ENCODE measurements at places on chromosomes 4 and X. TPM values are rescaled to one million over a fixed set of nuclear protein-coding genes. Genes with fewer than 3 reads are reported as not detected.

DNA sequence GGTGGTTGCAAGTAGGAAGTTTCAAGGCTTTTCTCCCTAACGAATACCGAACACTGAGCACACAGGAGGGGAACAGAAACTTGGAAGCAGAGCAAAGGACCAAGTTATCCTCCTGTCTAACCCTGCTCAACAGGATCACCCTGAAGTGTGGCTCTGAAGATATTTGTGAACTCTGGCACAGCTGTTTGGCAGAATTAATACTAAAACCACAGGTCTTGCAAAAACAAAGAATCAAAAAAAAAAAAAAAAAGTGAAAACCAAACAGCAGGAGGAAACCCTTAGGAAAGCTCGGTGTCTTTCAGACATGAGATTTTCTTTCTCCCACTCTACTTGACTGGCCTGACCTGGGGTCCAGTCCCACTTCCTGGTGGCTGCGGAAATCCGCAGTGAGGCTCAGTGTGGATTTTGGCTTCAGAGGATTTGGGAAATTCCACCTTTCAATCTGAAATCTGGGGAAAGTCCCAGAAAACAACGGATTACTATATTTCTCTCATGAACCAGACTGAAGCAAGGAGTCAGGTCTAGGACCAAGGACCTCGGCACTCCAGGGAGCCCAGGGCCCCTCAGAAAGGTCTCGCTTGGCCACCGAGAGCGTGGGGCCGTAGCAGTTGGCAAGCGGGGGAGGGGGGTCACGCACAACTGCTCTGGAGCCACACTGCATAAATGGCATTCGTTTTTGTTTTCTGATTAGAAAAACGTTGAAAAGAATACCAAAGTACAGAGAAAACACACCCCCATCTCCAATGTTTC is 867 bp downstream of the TIFA start:
- no peak for DNase-seq
- H3K36me3 ChIP-seq = no peaks in the 10 kb centered on the region
- H3K4me1 ChIP-seq = peaks cover 50% of the 10 kb centered on the region
- H3K27me3 ChIP-seq = no peaks in the 10 kb centered on the region
- peak overlapping the region; percentile 85 for H3K27ac ChIP-seq
- peak overlapping the region; percentile 95 for H3K4me3 ChIP-seq

- H3K4me1 ChIP-seq = no peaks in the 10 kb centered on the region
- no peaks in the 10 kb centered on the region for H3K27me3 ChIP-seq
- H3K4me3 ChIP-seq = no peak overlapping the region
- DNase-seq = no peak
- no peaks in the 10 kb centered on the region for H3K36me3 ChIP-seq
Measured at GRCh38 chr4:38078590-38079421, 118.6 kb downstream of the PTTG2 start.

- H3K4me1 ChIP-seq = no peaks in the 10 kb centered on the region
- H3K36me3 ChIP-seq = no peaks in the 10 kb centered on the region
- no peak overlapping the region for H3K4me3 ChIP-seq
- DNase-seq = no peak
- H3K27ac ChIP-seq = no peak overlapping the region
- H3K27me3 ChIP-seq = no peaks in the 10 kb centered on the region
Measured at GRCh38 chr4:185956544-185956940, 112.4 kb upstream of the TLR3 start.

DNA sequence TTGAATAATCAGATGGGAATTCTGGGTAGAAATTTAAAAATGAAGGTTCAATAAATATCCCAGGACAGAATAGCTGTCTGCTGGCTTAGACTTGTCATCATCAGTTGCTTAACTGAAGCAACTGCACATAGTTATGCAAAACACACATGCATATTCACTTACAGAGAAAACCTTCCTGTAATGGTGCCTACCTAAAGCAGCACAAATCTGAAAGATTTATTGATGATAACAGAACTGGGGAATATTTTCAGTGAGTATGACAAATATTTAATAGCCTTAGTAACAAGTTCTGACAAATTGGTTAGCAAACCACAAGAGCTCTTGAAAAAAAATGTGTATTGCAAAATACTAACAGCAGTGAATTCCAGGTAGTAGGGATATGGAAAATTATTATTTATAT is 606.8 kb upstream of the BOD1L1 start:
- H3K27me3 ChIP-seq = no peaks in the 10 kb centered on the region
- H3K36me3 ChIP-seq = no peaks in the 10 kb centered on the region
- no peaks in the 10 kb centered on the region for H3K4me1 ChIP-seq
- no peak for DNase-seq
- H3K4me3 ChIP-seq = no peak overlapping the region

- no peaks in the 10 kb centered on the region for H3K4me1 ChIP-seq
- H3K36me3 ChIP-seq = no peaks in the 10 kb centered on the region
- no peaks in the 10 kb centered on the region for H3K27me3 ChIP-seq
- no peak overlapping the region for H3K27ac ChIP-seq
- H3K4me3 ChIP-seq = no peak overlapping the region
Measured at GRCh38 chr4:39235021-39235420, 52.7 kb downstream of the WDR19 start.

GRCh38 chrX:103051260-103051789 is 12.6 kb downstream of the BEX1 start:
- H3K4me1 ChIP-seq = no peaks in the 10 kb centered on the region
- no peak for DNase-seq
- H3K4me3 ChIP-seq = no peak overlapping the region
- H3K27me3 ChIP-seq = no peaks in the 10 kb centered on the region
- H3K36me3 ChIP-seq = no peaks in the 10 kb centered on the region

GRCh38 chr4:73021634-73022033 is 47.9 kb downstream of the COX18 start:
- no peak for DNase-seq
- H3K27ac ChIP-seq = no peak overlapping the region
- H3K4me1 ChIP-seq = no peaks in the 10 kb centered on the region
- no peak overlapping the region for H3K4me3 ChIP-seq

Gene CLGN
- not detected for total RNA-seq

Gene LAMP2
- total RNA-seq = 39.6 TPM

Gene SRPX
- total RNA-seq = not detected

Gene CXCL1
- not detected for total RNA-seq

Gene F8A1
- 48.0 TPM for total RNA-seq
